ENCODE measurements at places on chromosomes 12 and 14.

- DNase-seq: no peak
These were observed 41.5 kb downstream of the IFT81 start for GRCh38 chr12:110165540-110166159.

DNA sequence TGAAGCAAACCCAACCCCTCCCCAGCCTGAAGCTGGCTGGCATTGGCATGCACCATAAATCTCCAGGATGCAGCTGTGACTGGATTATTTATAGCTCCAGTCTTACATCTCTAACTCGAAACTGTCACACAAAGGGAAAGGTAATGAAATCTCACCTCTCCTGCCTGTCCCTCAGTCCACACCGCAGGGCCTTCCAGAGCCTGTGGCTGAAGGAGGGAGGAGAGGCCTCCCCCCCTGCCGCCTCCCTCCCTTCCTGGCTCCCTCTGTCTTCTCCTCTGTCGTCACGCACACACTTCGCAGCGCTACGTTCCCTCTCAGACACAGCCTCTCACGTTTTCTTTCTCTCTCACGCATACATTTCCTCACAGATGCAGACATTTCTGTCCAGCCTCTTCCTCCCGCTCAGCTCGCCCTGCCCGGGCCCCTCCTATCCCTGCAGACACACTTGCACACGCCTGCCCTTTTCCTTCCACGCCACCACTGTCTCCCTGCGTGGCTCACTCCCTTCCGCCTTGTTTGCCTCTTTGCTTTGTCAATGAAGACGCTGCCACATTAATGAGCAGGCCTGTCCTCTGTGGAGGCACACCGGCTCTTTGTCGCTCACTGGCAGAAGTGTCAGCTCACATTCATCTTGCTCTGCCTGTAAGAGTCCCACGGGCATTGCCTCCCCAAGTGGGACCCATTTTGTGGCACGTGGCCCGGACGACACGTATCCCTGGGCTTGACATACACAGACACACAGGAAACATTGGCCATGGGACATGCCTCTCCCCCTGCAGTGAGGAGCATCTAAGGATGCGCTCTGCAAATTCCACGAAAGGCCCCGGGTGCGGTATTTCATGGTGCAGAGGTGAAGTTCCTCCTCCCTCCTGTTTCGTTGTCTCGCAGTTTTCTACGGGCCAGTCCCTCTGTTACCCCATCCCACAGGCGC, 27.9 kb downstream of the IRF2BPL start:
- DNase-seq: no peak

DNA sequence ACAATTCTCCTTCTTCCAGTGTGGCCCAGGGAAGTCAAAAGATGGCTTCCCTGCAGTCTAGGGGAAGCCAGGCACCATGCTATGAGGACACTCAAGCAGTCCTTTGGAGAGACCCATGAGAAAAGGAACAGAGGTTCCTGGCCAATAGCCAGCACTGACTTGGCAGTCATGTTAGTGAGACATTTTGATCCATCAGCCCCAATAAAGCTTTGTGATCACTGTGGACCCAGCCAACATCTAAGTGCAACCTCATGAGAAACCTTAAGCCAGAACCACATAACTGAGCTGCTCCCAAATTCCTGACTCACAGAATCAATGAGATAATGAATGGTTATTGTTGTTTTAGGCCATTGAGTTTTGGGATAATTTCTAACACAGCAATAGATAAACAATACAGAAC, 51.0 kb upstream of the NAP1L1 start:
- DNase-seq: no peak

GRCh38 chr14:29941401-29941800, 13.8 kb upstream of the PRKD1 start:
- DNase-seq: no peak

- DNase-seq: no peak
These were observed 14.8 kb upstream of the LRRC9 start for GRCh38 chr14:59905188-59905587.
